A549 treated with Mapracorat at 1 μM for 4 hours (cell line): ENCODE measurements at places on chromosomes 2 and 18. TPM values are rescaled to one million over a fixed set of nuclear protein-coding genes. Genes with fewer than 3 reads are reported as not detected.

SERPINB2 gene
- total RNA-seq: not detected in 5 replicates

DSG4 gene
- not detected in 5 replicates for total RNA-seq

TMEM247 gene
- total RNA-seq: not detected in 5 replicates

HOXD10 gene
- 4.4 to 6.4 TPM (median 5.4 TPM) in 5 replicates for total RNA-seq
